ENCODE measurements at places on chromosomes 2 and 18.

GRCh38 chr2:59900728-59901452 lies 652.6 kb downstream of the BCL11A start:
- DNase-seq, result no peak

DNA sequence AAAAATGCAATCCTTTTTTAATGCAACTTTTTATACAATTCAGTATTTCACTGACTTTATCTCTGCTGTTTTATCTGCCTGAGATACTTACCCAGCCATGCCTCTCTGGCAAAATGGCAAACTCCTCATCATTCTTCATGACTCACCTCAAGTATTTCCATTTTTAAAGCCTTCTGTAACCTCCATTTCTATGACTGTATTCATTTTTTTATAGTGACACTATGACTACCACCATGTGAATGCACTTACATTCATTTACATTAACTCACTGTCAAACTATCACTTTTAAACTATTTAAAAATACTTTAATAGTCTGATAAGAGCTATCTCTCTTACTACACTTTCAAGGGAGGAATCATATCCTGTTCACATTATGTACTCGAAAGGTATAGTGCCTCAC lies 99.4 kb upstream of the SCN7A start:
- DNase-seq, result no peak

DNA sequence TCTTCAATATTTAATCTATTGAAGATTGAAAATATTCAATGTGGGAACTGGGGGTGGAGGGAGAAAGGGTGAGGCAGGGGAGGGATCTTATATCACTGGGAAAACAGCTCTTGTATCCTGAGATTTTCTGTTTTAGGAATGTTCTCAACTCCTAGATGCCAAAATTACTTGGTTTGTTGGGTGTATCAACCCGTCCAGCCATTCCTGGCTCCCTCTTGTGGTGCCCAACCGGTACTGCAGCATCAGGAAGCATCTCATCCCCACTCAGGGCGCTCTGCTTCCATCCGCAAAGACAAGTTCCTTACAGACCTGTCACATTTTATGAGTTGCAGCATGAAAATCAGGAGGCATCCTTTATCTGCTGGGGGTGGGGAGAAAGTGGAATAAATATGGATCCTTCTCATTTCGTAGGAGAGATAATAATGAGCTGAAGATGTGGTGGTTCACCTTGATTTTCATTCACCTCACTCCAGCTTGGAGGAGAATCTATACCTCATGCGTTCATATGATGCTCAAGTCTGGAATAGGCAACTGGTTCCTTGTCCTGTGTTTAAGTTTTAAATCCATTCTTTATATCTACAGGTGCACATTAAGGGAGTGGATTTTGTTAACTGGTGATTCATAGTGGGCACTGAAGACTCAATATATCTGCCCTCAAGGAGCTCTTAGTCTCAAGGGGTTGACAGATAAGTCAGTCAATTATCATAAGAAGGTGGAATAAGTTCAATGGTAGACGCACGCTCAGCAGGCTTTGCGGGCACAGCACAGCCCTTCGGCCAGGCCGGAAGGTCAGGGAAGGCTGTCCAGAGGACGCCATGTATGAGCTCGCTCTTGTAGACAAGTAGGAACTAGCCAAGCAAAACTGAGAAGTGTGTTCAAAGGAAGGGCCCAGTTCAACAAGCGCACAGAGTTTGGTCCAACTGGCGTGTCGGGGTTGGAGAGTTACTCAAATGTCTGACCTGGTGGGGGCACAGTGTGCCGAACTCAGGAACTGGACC lies 127.3 kb downstream of the RNF144A start:
- peak; percentile 57 for DNase-seq

DNA sequence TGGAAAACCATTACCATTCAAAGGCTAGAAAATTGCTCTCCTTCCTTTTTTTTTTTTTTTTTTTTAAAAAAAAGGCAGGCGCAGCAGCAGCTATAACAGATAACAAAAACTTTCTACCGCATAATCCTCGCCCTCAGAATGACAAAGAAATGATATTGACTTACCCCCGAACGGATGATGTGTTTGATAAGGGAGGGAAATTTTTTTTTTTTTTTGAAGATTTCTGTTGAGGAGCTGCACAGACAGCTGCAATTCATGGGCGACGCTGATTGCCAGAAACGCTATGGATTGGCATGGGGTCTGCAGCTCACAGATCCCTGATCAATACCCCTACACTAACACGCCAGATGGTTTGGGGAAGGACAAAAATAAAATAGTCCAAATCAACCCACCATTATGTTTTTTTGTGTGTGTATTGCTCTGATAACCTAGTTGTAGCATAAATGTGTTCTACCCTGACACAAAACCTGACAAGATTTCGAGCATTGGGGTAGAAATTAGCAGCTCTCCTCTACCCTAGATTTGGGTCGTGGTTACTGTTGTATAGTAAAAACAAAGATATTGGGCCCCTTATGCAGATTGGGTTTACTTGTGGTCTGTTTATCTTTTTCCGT lies 3.6 kb upstream of the ONECUT2 start:
- no peak for DNase-seq

DNA sequence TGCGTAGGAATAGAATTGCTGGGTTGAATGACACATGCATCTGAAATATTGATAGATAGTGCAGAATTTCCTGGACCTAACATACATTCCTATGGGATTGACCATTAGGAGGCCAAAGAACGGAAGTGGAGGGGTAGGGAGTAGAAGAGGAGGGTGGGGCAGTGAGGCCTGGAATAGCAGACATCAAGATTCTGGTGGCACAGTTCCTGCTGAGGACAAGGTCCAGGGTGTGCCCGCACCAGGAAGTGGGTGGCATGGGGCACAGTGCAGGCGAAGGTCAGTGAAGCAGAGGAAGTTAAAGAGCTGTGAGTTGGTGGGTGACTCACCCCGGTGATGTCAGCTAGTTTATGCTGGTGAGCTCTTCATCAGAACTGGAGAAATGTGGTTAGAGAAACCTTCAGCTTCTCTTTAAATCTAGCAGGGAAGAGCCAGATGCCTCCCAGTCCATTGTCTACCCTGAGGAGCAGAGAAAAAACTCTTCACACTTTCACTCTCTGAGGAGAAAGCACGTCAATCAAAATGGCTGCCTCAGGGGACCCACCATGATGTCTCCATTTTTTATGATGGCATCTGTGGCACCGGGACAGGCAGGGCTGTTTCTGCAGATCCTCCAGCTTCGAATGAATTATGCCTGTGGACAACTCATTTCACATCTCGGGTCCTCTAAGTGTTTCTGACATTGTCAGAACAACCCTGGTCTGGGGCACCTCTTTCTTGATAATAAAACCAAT lies 55.9 kb upstream of the CTLA4 start:
- DNase-seq, result peak; percentile 47

GRCh38 chr2:24914713-24915112 lies 5.3 kb downstream of the ADCY3 start:
- no peak for DNase-seq

- no peak for DNase-seq
These were observed 6.9 kb downstream of the OXER1 start for GRCh38 chr2:42756966-42757513.

DNA sequence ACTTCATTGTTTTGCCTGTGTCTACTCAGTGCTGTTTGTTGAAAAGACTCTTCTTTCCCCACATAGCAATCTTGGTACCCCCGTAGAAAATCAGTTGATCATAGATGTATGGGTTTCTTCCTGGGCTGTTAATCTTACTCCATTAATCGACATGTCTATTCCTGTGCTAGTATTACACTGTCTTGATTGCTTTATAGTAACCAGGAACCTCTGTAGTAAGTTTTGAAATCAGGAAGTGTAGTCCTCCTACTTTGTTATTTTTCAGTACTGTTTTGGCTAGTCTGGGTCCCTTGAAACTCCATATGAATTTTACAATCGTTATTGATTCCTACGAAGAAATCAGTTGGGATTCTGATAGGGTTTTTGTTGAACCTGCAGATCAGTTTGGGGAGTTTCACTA lies 78.8 kb upstream of the FAM136A start:
- no peak for DNase-seq

DNA sequence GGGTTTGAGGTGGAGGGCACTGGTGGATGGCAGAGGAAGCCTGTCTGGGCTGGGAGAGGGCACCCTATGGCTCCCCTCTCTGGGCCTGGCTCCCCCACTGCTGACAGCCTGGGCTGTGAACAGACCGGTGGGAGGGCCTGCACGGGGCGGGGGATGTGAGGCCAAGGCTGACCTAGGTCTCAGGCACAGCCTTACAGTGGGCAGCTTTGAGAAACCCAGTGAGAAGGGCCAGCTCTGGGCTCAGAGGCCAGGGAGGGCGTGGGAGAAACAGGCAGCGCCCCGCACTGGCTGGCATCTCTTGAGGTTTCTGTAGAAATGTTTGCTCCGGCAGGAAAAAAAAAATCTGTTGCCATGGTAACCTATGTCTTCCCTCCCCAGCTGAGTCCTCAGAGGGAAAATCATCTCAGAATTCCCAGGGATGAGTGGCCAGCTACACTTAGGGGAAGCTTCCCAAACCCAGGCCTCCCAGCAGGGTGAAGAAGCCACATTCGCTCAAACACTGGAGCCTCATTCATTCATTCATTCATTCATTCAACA lies 71.7 kb upstream of the TAF1B start:
- DNase-seq, result no peak

- DNase-seq, result no peak
These were observed 41.7 kb downstream of the POLR1A start for GRCh38 chr2:86064006-86064405.

DNA sequence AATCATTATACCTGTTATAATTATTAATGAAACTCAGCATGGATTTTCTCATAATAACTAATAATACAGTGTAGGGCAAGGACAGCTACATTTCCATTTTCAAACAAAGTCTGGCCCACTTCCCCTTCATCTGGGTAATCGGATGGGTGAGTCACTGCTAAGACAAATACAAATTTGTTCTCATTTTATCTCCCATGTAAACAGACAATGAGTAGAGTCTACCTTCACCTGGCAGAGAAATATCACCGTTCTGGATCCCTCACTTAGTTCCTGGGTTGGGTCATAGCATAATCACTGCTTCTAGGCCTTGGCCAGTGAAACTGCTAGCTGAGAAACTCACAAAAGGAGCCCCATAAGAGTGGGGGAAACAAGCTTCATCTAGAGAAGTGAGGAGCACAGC lies 9.2 kb downstream of the CNTNAP5 start:
- DNase-seq, result no peak

DNA sequence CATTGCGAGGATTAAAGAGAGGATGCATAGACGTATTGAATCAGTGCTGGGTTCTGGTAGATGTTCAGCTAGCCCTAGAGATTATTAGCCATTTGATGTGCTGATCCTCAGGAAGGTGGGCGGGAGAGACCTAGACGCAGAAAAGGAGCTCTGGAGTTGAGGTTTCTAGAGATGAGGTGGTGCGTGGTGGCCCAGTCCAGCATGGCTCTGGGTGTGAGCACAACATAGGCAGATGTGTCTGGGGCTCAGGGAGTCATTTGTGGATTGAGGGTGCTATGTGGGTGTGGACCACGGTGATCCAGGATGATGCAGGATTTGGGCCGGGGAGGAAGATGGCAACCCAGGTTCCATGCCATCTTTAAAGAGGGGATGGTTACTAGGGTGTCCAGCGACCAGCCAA lies 102.1 kb downstream of the NEDD4L start:
- no peak for DNase-seq

GRCh38 chr2:241809383-241810306 lies 652 bp downstream of the NEU4 start:
- DNase-seq, result no peak

- no peak for DNase-seq
These were observed 489.0 kb upstream of the NRP2 start for GRCh38 chr2:205193125-205193835.

GRCh38 chr2:133691336-133691735 lies 123.1 kb upstream of the NCKAP5 start:
- no peak for DNase-seq

- no peak for DNase-seq
These were observed 164.5 kb downstream of the TDRD15 start for GRCh38 chr2:21288299-21288698.

GRCh38 chr2:55567298-55567697 lies 47.8 kb downstream of the CFAP36 start:
- no peak for DNase-seq

GRCh38 chr2:134846213-134846612 lies 7.8 kb downstream of the ACMSD start:
- no peak for DNase-seq

GRCh38 chr2:133839677-133840076 lies 271.4 kb upstream of the NCKAP5 start:
- no peak for DNase-seq

DNA sequence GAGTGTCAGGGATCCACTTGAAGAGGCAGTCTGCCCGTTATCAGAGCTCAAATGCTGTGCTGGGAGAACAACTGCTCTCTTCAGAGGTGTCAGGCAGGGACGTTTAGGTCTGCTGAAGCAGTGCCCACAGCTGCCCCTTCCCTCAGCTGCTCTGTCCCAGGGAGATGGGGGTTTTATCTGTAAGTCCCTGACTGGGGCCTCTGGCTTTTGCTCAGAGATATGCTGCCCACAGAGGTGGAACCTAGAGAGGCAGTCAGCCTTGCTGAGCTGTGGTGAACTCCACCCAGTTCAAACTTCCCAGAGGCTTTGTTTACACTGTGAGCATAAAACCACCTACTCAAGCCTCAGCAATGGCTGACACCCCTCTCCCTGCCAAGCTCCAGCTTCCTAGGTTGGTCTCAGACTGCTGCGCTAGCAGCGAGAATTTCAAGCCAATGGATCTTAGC lies 38.1 kb downstream of the PLEK start:
- no peak for DNase-seq

DNA sequence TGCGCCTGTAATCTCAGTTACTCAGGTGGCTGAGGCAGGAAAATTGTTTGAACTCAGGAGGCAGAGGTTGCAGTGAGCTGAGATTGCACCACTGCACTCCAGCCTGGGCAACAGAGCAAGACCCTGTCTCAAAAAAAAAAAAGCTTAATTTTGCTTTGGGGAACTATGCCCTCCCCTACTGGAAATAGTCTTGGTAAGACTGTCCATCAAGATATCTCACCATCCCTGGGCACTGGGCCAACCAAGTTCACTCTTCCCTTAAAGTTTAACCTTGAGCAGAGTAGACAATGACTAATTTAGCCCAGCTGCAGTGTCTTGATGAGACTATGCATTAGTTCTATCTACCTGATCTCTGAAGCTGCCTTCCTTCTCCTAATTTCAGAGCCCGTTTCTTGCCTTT lies 44.7 kb downstream of the ASXL2 start:
- no peak for DNase-seq

GRCh38 chr2:218873359-218874194 lies 7.1 kb upstream of the WNT10A start:
- DNase-seq, result no peak

DNA sequence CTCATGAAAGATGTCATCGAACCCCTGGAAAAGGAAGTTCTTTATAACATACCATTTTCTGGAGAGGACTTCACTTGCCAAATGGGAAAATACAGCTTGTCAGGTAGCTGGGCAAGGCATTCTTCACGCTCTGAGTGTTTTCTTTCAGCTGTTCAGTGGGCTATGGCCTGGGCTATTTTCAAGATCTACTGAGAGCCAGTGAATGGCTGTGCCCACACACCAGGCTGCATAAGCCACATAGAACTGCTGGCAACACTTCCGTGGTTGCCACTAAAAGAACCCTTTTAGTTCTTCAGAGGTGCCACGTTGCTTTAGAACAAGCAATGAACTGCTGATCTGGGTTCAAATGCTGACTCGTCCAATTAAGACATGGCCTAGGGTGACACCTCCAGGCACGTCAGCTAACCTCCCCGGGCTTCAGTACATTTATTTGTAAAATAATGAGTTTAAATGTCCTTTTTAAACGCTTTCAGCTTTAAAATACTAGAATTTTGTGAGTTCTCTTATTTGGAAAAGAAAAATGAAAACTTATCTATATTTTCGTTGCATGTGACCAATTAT lies 36.6 kb upstream of the GORASP2 start:
- no peak for DNase-seq

All from CD4-positive, alpha-beta memory T cell (primary cell).